ENCODE measurements at places on chromosomes 2 and 18.

- no peak for DNase-seq
Measured at GRCh38 chr2:167492486-167492885, 604.2 kb downstream of the XIRP2 start.

DNA sequence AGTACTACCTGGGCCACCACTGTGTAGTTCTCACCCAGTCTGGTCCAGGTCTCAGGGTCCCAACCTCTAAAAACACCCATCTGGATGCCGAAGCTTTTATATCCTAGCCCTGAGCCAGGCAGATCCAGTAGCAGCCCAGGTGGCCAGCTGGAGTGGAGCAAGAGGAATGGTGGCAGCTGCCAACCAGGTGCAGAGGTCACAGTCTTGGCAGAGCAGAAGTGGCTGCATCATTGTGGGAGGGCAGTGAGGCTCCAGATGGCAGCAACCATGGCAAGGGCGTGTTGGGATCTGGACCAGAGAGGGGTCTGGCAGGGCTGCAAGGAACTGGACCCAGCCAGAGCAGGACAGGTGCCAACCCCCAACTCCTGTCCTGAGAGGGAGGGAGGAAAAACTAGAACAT, 72.2 kb upstream of the AGAP1 start:
- DNase-seq: no peak

DNA sequence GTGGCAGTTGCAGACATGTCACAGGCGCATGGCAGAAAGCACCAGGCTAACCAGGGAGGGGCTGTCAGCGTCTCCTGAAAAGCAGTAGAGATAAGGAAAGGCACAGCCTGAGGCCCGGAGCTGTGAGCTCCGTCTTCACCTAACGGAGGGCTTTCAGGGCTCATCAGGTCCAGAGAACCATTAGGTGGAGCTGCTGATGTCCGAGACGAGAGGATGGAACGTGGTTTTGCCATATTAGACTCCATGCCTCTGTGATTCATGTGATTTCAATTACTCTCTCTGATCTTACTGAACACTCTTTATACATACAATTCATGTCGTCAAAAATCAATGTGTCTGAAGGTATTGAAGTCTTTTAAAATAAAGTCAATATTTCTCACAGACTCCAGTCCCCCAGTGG, 120.3 kb upstream of the RAB6C start:
- DNase-seq: no peak

GRCh38 chr2:72964146-72964525, 46.8 kb downstream of the EMX1 start:
- no peak for DNase-seq

- no peak for DNase-seq
Measured at GRCh38 chr18:78073275-78073674, 823.6 kb downstream of the GALR1 start.

DNA sequence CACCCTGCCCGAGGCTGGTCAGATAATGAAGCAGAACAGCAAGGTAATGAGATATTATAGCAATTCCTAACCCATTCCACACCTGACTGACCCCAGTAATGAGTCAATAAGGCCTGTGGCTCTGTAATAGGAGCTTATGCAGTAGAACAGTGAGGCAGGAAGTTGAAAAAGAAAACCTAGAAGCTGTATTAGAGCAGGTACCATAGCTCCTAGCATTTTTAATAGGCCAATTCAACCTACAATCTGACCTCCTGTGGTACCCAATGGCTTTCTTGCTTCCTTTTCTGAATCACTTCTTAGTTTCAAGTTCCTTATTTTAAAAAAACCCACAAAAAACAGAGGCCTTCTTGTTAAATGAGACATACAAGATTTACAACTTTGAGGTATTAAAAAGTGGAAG, 43.6 kb upstream of the MAP2 start:
- DNase-seq: peak; percentile 61

- DNase-seq: no peak
Measured at GRCh38 chr18:35252466-35252865, 11.6 kb downstream of the ZNF397 start.

- DNase-seq: no peak
Measured at GRCh38 chr2:218406949-218407618, 7.4 kb downstream of the CTDSP1 start.

GRCh38 chr18:44175891-44176290, 504.8 kb upstream of the SETBP1 start:
- DNase-seq: no peak

- no peak for DNase-seq
Measured at GRCh38 chr18:26526128-26526965, 22.0 kb downstream of the KCTD1 start.

- no peak for DNase-seq
Measured at GRCh38 chr18:23578891-23579653, 7.2 kb downstream of the NPC1 start.

DNA sequence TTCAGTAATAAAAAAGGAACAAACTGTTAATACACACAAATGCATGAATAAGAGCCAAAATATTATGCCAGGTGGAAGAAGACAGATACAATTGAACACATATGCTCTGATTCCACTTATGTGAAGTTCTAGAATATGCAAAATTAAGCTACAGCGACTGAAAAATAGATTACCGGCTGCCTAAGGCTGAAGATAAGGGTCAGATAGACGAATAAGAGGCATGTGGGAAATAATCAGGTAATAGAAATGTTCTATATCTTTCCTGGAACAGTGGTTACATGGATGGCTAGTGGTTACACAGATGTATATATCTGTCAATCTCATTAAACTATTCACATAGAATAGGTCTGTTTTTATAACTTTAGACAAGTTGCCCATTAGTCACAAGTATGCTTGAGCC, 51.9 kb upstream of the REG3G start:
- no peak for DNase-seq

- no peak for DNase-seq
Measured at GRCh38 chr2:207571370-207571769, 41.6 kb downstream of the CREB1 start.

DNA sequence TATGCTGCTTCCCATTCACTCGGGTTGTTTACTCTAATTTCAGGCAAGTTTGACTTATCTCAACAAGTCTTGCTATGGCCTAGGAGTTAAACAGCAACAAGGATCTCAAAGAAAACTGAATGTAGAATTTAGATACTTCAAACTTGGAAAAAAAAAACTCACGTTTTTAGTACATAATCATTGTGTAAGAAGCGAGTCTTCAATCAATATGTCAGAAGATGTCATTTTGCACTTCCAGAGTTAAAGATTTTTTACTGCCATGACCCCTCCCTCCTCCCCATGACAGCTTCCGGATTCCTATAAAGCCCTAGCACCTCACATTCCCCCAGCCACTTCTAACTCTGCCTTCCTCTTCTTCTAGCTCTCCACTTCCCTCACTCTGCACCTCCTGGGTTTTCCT, 133.4 kb downstream of the SS18 start:
- no peak for DNase-seq

- no peak for DNase-seq
Measured at GRCh38 chr2:168652997-168653921, 149.2 kb upstream of the NOSTRIN start.

- no peak for DNase-seq
Measured at GRCh38 chr2:109182426-109182825, 53.4 kb downstream of the SH3RF3 start.

DNA sequence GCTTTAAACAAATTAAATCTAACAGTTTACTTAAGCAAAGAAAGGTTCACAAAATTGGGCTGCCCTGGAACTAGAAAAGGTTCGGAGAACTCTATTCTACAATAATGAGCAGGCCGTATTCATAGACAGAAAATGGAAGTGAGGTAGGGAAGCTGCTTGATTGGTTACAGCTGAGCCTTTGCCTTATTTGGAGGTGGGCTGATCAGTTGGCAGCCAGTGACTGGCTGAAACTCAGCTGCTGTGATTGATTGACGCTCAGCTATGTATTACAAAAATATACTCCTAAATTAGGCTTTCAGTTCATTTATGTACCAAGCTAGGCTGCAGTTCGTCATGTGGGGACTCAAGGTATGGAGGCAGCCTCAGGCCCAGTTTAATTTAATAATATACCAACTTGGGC, 42.3 kb upstream of the TTR start:
- no peak for DNase-seq

GRCh38 chr2:184338771-184339170, 259.6 kb upstream of the ZNF804A start:
- no peak for DNase-seq

GRCh38 chr2:95530734-95531133, 46.2 kb upstream of the TRIM43B start:
- no peak for DNase-seq

DNA sequence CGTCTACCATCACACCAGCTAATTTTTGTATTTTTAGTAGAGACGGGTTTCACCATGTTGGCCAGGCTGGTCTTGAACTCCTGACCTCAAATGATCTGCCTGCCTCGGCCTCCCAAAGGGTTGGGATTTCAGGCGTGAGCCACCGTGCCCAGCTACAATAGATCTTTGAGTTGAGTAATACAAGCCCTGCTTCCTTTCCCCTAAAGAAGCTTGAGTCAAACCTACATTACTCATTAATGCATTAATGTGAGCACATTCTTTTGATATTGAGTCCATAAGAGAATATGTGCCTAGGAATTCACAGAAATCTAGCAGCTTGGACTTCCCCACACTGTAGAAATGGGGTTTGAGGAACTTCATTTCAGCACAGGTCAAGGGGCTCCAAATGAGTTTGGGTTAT, 39.6 kb downstream of the PSMG2 start:
- no peak for DNase-seq

- no peak for DNase-seq
Measured at GRCh38 chr2:9311488-9311887, 104.9 kb downstream of the ASAP2 start.

DNA sequence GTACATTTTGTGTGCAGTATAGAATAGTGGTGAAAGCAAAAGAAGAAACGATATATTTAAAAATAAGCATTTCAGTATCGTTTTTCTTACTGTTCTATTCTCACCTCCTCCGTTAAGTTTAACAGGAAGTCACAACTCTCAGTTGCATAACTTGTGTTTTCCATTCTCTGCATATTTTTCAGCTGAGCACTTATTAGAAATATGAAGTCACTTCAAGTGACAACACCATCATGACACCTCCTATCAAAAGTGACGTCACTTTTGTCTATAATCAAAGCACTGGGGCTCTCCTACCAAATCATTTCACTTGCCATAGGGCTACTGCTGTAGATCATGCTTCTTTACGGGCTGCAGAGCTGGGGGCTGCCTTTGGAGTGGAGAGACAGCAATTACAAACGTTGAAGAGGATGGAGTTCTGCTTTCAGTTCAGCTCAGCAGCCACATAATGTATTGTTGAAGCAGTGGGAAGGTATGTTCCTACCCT, 36.3 kb downstream of the STAT4 start:
- no peak for DNase-seq

GRCh38 chr18:2971741-2972552, 41.0 kb downstream of the LPIN2 start:
- DNase-seq: no peak
